ENCODE measurements at places on chromosomes 2 and 18.

DNA sequence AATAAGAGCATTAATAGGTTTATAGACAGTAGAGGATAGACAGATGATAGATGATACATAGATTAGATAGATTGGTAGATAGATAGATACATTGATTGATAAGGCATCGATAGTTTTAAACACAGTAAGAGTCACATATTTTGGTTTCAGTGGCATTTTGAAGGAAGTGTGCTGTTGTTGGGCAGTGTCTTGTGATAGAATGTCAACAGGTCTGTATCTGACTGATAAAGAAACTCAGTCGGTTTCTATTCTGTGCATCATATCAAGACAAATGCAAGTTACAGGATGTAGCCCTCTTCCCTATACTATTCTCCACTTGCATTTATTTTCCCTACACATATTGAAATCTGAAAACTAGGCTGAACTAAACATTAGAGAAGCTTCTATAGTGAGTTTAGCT lies 1229.0 kb upstream of the ZEB2 start:
- DNase-seq: no peak

- DNase-seq: peak; percentile 5
Measured at GRCh38 chr18:71398531-71398930, 1109.7 kb downstream of the SOCS6 start.

DNA sequence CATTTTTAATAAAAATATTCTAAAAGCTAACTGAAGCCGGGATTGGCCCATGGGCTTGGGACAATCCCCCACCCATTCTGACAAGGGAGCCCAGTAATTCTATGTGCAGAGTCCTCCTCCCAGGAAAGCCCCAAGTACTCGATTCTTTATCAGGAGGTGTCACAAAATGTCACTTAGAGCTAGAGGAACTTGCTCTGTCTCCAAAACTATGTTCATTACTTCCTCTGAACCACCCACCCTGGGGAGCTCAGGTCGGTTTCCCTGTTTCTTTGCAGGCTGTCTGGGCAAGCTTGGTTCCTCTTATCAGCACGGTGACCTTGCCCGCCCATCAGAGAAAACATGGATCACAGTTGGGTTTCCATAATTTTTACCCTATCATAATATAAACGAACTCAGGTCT lies 430.6 kb upstream of the ID2 start:
- DNase-seq: no peak

- DNase-seq: no peak
Measured at GRCh38 chr2:198653311-198653710, 804.4 kb downstream of the SATB2 start.

GRCh38 chr2:7333189-7333765 lies 416.1 kb downstream of the RNF144A start:
- DNase-seq: no peak

- DNase-seq: peak; percentile 74
Measured at GRCh38 chr18:23523429-23524212, 20.3 kb downstream of the RMC1 start.

DNA sequence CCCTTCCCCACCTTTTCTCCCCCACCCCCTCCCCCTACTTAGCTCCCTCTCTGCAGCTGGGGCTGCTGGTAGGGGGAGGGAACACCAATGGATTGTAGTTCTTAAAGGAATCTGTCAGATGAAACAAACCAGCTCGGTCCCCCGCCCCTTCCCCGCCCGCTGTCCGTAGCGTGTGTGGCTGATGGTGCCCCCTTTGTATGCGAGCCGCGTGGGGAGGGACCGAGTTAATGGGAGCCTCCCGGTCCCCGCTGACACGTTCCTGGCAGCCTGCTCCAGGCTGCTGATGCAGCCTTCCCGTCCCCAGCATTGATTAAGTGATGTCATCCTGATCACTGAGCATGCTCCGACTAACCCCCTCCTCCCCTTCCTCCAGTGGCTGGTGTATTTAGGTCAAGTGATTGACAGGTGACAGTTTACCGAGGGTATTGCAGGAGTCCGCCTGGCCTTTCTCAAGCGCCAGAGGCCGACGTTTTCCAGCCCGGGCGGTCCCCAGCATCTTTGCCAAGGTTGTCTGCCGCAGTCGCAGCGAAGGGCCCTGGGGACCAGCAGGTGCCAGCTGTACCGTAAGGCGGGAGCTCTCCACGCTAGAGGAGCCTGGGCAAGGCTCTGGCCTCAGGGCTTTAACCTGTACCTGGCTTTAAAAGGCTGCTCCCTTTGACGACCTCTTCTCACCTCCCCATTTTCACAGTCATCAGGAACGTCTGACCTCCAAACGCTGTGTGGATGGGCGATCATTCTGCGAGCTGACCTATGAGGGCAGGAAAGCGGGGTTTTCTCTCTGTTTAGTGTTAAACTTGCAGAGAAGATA lies 1.8 kb downstream of the KIF5C start:
- DNase-seq: no peak

DNA sequence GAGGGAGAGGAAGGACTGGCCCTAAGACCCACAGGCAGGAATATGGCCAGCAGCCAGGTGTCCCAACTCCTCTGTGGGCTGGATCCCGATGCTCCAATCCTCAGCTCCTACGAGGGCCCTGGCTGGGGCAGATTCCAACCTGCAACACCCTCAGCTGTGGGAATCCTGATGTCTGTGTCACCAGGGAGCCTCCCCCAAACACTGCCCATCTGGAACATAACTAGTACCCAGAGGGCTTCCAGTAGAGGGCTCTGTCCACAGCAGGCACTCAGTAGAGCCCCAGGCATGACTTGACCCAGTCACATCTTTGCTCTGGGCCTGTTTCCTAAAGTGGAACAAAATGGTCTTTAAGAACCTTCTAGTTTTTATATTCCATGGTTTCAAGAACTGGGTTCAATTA lies 20.6 kb upstream of the LOXHD1 start:
- peak; percentile 2 for DNase-seq

DNA sequence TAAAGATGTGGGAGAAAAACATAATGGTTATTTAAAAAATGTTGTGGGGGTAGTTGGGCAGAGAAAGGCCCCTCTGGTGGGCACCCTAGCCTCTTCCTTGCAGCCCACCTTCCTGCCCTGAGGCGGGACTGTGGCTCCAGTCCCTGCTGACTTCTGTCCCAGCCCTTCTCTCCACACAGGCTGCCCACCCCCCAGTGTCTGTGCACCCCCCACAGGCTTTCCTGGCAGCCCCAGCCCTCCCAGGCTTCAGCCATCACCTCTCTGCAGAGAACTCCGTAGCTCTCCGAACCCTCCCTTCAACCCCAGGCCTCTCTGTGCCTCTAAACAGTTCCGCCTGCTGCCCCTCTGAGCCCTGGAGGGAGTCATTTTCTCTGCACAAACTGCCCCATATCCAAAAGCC lies 75.4 kb downstream of the DYSF start:
- no peak for DNase-seq

GRCh38 chr2:167345559-167345958 lies 457.3 kb downstream of the XIRP2 start:
- no peak for DNase-seq

DNA sequence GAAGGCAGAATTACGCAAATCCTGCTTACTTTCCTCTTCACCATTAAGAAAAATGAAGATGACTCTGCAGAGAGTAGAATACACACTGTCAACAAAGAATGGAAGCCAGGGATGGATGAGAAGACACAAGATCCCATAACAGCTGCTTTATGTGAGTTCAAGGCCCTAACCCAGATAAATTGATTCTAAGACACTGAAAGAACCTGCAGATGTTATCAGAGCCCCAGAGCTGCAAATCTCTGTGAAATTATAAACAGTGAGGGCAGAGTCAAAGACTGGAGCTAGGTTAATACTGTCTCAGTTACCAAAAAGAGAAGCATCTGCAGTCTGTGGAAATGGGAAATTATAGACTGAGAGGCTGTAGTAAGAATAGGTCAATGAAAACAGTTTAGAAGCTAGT lies 320.1 kb upstream of the PKDCC start:
- DNase-seq: no peak

- DNase-seq: peak; percentile 83
Measured at GRCh38 chr2:14418115-14418514, 214.4 kb upstream of the LRATD1 start.

DNA sequence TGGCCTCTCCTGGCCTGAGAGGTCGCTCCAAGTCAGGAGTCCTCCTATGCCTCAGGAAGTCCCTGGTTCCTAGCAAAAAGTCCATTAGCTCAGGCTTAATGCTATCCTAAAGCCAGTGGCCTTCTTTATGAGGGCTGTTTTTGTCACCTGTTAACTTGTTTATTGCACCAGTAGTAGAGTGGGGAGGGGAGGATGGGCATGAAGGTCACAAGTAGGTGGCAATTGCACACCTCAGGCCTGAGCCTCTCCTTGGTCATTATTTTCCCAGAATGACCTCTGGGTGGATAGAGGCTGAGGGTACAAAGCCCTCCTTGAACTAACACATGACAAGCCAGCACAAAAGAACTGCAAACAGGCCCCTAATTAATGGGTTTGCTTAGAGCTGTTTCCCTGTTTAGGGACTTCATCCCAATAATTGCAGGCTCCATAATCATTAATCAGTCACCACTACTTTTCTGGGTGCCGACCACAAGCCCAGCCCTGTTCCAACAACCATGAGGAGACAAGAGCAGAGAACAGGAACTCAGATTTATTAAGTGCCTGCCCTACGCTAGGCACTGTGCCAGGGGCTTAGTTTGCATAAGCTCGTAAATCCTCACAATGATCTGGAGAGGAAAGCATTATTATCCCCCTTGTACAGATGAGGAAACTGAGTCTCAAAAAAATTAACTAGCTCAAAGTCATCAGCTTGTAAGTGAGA lies 123.0 kb upstream of the PKDCC start:
- DNase-seq: no peak

- DNase-seq: no peak
Measured at GRCh38 chr2:42298132-42298531, 62.9 kb downstream of the COX7A2L start.

DNA sequence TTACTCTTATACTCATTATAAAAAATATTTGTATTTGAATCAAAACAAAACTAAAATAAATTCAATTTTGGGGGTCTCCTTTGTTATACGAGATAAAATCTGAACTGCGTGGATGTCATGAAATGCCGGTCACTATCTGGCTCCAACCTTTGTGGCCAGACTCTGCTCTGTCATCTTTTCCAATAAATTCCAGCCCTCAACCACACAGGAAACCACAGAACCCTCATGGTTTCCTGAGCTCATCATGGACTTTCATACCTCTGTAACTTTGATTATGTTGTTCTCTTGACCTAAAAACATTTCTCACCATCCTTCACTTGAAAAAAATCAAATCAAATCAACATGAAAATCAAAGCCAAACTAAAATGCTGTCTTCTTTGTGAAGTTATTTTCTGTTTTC lies 724.7 kb downstream of the METTL4 start:
- DNase-seq: peak; percentile 71

- DNase-seq: no peak
Measured at GRCh38 chr18:74509856-74510769, 13.9 kb downstream of the CNDP2 start.

DNA sequence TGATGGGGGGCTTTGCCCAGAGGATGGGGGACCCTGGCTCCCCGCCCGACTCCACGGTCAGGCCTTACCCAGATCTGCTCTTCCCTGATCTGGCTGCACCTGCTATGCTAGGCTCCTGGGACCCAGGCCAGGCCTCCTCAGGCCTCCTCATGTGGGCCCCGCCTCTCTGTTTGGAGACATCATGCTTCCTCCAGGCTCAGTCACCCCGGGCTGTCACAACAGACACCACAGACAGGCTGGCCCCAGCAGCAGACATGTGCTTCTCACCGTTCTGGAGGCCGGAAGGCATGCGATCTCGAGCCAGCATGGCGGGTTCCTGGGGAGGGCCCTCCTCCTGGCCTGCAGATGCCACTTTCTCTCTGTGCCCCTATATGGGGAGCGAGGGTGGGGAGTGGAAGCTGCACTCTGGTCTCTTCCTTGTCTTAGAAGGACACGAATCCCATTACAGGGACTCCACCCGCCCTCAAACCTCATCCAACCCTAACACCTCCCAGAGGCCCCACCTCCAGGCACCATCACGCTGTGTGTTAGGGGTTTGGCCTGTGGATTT lies 10.8 kb upstream of the NEU4 start:
- no peak for DNase-seq

DNA sequence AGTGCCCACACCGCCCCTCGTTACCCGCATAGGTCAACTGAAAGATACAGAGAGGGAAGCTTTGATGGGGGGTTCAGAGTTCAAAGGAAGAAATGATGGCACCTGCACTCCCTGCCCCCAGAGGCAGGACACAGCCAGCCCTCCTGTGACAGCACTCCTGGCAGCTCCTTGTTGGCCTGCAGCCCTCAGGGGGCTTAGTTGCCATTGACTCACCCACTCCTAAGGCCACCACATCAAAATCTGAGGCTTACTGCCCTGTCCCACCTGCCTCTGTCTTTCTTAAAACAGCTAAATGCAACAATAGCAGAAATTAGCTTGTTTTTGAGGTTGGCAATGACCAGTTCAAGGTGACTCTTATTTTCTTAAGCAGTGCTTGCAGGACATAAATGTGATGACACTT lies 31.6 kb upstream of the SLC35F6 start:
- DNase-seq: no peak

DNA sequence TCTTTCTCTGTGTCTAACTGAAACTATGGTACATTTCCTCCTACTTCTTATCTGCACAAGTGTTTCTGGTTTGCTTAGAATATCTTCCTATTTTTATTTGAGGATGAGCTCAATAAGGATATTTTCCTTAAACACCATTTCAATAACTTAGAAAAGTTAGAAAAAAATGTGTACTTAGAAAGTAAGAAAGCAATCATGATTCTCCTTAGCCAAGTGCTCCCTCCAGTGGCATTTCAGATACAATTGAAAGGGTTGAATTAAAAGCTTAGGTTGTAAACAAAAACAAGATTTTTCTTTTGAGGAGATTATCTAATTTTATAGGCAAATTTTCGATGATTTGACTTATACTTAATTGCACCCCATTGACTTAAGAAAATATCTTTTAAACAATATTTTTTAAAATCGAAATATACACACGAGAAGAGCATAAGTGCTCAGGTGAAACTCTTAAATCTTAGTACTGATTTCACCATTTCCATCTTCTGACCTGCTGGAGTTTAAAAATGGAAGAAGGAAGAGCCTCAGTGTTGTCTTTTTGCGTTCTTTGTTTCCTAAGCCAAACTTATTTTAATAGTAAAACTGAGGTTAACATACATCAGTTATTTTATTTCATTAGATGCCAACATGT lies 26.9 kb downstream of the C18orf63 start:
- peak; percentile 68 for DNase-seq

DNA sequence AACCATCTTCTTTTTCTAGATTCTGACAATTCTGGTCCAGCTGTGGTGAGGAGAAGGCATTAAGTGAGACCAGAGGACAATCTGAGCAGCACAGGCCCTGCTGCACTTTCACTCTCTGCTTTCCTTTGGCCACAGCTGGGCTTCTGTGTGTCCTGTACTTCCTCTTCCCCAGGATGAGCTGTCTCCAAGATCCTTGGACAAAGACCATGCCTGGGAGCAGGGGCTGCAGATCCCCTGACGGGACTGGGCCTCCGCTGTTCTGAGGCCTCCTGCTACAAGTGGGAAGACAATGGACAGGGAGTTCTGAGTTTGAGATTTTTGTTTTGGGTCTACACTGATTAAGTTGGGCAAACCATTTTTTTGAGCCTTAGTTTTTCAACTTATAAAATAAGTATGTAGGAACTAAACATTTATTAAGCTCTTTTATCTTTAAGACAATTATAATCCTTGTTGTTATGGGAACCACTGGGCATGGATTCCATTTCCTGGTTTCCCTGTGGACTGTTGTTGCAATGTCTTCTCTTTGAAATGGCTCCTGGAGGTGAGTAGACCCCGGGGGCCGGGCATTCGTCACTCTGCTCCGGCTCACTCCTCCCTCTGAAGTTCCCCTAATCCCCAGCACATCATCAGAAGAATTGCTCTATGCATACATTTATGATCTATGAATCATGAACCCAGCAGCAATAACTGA lies 266.6 kb downstream of the ACTR3 start:
- no peak for DNase-seq

- no peak for DNase-seq
Measured at GRCh38 chr2:50719837-50720696, 311.9 kb downstream of the NRXN1 start.

- peak; percentile 41 for DNase-seq
Measured at GRCh38 chr2:28287256-28287915, 105.3 kb upstream of the FOSL2 start.
